GM06990 (cell line): ENCODE measurements at places on chromosomes 6 and 20.
A peak's percentile ranks its signal among the peaks of the same experiment; 100 is the strongest.

- DNase-seq = peak; percentile 93
Observed at GRCh38 chr20:62143081-62143956, at the start of the genes PSMA7 and SS18L1. PSMA7 (minus strand) TSS chr20:62143394; CDS start chr20:62143303, 91 bp downstream. SS18L1 (plus strand) TSS chr20:62143769; CDS start chr20:62143821, 52 bp downstream.

DNA sequence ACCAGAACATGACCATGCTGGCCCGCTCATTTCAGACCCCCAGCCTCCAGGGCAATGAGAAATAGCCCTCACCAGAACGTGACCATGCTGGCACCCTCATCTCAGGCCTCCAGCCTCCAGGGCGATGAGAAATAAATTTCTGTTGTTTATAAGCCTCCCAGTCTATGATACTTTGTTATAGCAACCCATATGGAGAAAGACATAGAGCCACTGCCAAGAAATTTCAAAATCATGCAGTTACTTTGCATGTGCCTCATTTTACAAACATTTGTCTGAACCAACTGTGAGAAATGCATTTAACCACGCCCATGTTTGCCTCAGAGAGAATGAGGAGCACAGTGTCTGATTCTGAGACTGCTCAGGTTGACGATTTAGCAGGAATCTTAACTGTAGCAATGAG, 15.5 kb downstream of the CYP39A1 start:
- DNase-seq = no peak

DNA sequence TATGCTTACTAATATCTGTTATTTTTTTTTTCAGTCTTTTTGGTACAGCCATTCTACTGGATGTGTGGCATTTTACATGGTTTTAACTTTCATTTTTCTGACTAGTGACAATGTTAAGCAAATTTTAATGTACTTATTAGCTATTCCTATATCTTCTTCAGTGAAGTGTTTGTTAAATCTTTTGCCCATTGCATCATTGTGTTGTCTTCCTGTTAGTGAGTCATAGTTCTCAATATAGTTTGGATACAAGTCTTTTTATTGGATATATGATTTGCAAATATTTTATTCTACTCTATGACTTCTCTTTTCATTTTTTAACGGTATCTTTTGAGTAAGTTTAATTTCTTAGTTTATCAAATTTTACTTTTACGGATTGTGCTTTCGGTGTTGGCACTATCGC, 519.4 kb downstream of the CDKAL1 start:
- no peak for DNase-seq

GRCh38 chr6:87993356-87993755, 54.3 kb upstream of the SPACA1 start:
- DNase-seq = no peak

DNA sequence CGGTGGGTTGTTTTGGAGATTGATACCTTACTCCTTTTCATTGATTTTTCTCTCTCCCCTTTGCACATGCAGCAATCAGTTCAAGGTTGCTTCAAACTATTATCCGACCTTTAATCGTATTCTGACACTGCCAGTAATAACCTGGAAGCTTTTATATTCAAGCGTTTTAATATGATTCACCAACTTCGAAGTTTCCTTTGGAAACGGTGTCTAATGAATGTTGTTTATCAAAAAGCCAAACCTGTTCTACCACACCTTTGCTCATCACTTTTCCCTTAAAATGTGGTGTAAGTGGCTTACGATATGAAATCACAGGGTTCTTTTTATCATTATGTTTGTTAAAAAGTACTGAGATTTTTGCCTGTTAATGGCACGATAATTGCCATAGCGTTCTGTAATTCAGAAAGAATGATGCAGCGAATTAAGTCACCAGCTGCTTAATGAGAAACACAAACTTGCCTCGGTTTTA, 660 bp downstream of the STXBP5 start:
- no peak for DNase-seq

DNA sequence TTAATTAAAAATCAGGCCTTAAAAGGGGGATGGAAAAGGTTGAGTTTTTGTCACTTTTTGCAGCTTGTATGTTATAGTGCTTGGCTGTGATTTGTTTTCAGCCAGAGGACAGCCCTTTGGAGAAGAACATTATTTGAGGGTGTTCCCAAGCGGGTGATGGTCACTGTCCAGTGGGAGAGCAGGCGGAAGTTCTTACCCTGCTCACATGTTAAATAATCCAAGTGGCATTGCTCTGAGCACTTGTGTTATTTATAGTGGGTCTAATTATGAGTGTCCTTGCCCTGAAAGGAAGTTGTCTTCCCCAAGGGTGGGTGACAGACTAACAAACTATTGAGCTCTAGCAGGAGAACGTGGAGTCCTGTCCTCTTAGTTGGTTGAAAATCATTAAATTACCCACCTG, 49.5 kb downstream of the DOK5 start:
- DNase-seq = no peak

- no peak for DNase-seq
Observed at GRCh38 chr6:105790635-105791034, 295.5 kb upstream of the PRDM1 start.

- peak; percentile 30 for DNase-seq
Observed at GRCh38 chr6:166751051-166751595, 124.1 kb upstream of the RPS6KA2 start.

DNA sequence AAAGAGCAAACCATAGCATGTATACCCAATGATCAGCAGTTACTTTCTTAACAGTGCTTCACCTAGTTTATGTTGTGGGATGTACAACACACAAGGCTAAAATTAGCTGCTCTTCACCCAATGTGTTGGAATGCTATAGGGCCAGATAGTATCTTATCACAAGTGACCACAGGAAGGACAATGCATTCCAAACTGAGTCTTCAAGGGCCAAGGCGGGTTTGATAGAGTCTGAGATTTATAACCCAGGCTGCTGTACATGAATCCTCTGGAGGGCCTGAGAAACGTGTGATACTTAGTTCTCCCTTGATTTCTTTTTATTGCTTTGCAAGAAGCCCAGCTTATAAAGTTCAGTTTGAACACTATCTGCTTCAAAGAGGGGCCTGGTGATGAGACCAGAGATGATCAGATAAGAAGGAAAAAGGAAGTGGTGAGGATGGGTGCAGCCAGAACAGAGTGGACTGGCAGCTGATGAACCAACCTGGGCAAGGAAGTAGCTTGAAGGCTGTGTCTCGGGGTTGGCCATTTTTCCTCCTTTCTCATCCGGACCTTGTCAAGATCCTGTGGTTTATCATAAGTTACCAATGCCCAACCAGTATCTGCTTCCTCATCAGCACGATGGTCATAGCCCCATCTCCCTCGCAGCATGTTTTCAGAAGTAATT, 62.2 kb upstream of the BMP2 start:
- DNase-seq = no peak

DNA sequence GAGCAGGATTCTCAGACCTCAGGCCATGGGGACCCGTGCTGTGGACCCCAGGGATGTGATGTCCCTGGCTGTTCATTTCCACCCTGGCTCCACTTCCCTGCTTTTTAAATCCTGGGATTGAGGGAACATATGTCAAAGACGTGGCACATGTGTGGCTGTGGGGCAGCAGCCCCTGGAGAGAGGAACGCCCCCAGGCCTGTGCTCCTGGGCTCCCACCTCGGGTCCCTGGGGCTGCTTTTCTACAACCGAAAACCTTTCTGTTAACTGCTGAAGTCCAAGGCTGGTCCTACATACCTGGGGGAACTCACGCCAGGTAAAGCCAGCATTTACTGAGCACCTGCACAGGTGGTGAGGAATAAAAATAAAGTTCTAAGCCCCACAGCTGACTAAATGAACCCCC, 102.3 kb upstream of the FRMD1 start:
- no peak for DNase-seq

DNA sequence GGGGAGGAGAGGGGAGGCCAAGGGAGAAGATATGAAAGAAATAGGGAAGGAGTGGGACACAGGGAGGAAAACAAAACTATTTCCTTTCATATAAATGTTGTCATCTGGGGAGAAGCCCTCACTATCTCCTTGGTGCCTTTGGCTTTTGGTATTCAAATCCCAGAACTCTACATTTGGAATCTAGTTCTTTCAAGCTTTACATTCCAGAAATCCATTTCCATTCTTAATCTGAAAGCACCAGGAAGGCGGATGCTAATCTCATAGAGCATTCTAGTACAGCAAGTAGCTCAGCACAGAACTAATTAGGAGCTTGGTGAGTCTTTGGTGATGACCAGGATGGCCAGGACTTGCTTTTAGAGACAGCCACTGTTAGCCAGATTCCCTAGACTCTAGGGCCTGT, 177.9 kb downstream of the KIF16B start:
- no peak for DNase-seq

- DNase-seq = no peak
Observed at GRCh38 chr6:23097566-23097965, 528.2 kb downstream of the HDGFL1 start.
